Activated naive CD4-positive, alpha-beta T cell (primary cell): ENCODE measurements at places on chromosomes 2 and 18.

GRCh38 chr2:208363485-208363884, 43.1 kb upstream of the PTH2R start:
- no peak for DNase-seq

DNA sequence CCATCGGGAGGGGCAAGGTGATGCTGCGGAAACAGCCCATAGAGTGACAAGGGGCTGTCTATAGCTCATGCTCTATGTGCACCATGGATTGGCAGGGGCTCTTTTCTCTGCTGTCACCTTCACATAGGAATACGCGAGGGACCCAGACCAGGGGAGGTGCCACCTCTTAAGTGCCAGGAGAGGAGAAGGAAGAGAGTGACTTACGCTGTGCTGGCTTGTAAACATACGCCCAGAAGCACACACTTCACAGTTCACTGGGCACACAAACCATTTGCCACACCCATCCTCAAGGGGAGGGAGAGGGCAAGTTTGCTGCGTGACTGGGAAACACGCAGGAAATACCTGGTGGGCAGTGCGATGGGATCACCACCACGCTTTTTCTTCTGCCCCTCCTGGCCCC, 65.1 kb upstream of the GPR45 start:
- no peak for DNase-seq

- DNase-seq: no peak
Measured at GRCh38 chr2:69561101-69561500, 82.4 kb downstream of the AAK1 start.

DNA sequence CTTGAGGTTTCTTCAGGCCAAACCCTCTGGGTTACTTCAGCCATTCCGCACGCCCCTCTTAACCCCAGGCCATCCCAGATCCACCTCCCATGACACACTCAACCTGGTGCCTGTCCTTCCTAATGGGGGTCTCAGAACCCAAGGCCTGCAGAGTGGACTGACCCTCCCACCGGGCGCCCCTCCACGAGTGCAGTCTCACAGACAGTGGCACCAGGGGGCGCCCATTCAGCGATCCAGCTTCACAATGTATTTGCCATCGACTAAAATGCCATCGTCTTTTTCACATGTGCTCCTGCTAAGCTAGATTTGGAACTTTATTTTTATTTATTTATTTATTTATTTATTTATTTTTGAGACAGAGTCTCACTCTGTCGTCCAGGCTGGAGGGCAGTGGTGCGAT, 38.5 kb downstream of the INPP5D start:
- DNase-seq: no peak

DNA sequence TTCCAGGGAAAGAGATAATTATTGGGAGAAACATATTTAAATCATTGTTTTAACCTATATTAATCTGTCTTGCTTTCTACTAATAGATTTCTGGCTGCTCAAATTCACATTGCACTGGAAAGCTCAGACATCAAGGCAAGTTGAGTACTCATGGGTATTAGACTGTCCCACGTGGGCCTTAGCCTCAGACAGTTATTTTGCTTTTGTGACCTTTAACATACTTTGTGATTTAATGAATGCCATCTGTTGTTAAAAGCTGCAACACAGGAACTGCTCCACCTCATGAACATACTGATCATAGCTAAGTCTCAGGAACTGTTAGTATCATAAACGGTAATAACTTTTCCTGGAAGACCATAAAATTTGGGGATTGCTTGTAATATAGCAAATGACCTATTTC, 2.7 kb upstream of the LCT start:
- DNase-seq: no peak

- no peak for DNase-seq
Measured at GRCh38 chr2:44480068-44480467, 118.3 kb downstream of the CAMKMT start.

DNA sequence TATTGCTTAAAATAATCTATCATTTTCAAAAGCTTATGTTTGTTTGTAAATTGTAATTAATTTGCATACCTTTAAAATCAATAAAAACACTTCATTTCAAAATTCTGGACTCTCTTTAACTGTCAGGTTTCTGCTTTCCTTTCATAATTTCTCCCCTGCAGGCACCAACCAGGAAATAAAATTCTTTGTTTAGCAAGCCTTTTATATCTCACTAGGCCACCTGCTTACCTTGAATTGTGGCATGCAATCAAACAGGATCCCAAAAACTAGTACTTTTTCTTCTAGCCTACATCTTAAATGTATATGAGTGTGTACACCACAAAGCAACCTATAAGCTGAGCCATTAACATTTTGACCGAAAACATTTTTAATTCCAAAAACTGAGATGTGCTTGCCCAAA, 233.1 kb downstream of the NR4A2 start:
- DNase-seq: no peak

DNA sequence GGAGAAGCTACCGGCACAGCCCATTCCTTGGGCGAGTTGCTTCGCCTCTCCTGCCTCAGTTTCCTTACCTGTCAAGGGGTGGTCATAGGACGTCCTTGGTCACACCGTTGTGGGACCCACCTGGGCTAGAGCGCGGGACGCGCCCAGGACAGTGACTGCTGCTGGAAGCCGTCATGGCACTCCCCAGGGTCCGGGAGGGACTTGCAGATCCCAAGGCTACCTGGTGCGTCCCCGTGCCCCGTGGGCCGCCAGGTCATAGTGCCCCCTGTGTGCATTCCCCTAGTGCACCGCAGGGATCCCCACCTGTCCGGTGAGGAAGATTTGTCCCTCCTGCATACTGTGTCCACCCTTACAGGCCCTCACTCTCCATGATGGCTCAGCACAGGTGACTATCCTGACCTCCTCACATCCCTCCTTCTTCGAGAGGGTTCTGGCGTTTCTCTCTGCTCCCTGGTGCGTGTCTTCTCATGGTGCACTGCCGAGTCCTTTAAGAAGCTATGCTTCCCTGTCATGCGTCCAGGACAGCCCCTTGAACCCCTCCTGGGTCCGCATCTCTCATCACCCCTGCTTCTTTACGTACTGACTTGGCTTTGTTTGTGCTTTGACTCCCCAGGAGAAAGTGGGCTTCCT, 886 bp upstream of the STK25 start:
- no peak for DNase-seq
